Stimulated activated CD8-positive, alpha-beta memory T cell treated with anti-CD3 and anti-CD28 coated beads, Interleukin-4, amount 100 ng/mL, for 4 hours (primary cell): ENCODE measurements at places on chromosomes 5 and 9.
A peak's percentile ranks its signal among the peaks of the same experiment; 100 is the strongest.

- DNase-seq = peak; percentile 37
Observed at GRCh38 chr5:76641514-76642120, 18.4 kb upstream of the F2RL2 start.

- DNase-seq = no peak
Observed at GRCh38 chr5:102760815-102761214, 5.7 kb downstream of the PAM start.

GRCh38 chr9:7936163-7936562 lies 136.6 kb upstream of the DMAC1 start:
- no peak for DNase-seq

GRCh38 chr5:44257653-44258365 lies 131.4 kb downstream of the FGF10 start:
- DNase-seq = no peak

DNA sequence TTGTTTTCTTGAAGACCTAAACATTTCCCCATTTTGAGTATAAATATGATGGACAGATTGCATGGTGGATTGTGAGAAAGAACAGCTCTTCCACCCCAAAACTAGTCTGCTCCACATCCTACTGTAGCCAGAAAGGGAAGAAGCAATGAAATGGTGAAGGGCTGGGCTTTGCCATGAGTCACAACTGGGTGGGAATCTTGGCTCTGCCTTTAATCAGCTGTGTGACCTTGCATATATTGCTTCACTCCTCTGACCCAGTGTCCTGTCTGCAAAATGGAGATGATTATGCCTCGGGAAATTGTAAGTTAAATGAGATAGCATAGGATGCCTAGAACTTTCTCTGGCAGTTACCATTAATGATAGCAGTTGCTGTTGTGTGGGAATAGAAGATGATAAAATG lies 101.9 kb downstream of the PDE8B start:
- DNase-seq = no peak

- DNase-seq = no peak
Observed at GRCh38 chr5:167764641-167765289, 526.7 kb upstream of the WWC1 start.

GRCh38 chr5:56688402-56688801 lies 126.9 kb upstream of the MAP3K1 start:
- DNase-seq = no peak

DNA sequence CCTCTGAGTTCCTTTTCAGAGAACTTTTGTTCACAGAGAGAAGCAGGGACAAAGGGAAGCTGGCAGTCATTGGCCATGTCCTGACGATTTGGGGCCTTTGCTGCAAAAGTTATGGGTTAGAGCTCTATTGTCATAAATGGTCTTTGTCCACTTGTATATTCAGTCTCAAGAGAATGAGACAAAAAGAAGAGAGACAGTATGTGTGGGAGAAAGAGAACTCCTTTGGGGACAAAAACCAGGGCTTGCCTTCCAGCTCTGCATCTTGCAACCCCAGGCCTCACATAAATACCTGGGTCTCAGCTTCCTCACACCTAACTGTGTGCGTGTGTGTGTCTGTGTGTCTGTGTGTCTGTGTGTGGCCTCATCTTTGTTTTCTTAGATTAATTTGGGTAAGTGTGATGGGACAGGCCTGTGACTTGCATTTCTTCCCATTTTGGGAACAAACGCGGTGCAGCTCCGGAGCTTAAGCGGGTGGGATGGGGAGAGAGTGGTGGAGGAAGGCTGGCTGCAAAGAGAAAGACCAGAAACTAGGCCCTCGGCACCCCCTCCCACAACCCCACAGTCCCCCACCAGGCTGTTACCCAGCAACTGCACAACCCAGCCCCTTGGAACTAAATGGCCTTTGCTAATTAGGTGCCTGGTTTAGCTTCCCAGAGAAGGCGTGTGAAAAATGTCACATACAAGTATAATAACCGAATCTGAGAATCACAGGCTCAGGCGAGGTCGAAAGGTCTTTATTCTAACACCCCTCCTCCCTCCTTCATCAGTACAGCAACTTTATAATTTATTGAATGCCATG lies 376.9 kb downstream of the CDK5RAP2 start:
- no peak for DNase-seq

DNA sequence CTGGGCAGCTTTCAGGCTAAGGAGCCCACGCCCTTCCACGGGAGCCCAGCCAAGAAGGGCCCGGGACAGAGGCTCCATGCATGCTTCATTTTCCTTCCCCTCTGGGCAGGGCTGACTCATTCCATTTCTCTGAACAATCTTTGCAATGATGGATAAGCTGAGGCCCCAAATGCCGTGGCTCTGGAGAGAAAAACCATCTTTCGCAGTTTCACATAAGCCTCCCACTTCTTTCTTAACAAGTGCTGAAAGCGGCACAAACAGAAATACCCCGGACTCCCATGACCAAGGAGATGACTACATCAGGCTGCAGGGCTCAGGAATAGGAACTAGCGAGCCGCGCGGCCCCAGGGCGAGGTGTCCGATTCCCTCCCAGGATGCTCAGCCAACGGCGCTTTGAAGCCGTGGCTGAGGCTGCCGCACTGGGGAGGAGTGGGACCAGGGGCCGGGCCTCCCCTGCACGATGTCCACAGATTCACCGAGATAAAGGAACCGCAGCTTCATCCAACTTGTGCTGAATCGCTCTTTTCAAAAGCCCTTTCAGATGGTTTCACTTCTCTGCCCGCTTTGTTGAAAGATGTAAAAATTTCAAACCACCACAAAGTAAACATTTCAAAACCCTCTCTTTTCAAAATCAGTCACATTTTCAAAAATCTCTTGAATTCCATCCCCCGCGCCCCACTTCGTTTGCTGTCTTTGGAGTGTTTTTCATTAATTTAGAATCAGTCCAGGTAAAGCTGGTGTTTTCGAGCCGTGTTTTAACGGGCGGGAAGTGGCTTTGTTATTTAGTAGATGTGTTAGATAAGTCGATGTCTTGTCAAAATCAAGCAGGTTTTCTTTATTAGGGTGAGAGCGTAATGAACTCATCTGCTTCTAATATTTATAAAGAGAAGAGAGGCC lies 96.5 kb upstream of the LMX1B start:
- DNase-seq = no peak

DNA sequence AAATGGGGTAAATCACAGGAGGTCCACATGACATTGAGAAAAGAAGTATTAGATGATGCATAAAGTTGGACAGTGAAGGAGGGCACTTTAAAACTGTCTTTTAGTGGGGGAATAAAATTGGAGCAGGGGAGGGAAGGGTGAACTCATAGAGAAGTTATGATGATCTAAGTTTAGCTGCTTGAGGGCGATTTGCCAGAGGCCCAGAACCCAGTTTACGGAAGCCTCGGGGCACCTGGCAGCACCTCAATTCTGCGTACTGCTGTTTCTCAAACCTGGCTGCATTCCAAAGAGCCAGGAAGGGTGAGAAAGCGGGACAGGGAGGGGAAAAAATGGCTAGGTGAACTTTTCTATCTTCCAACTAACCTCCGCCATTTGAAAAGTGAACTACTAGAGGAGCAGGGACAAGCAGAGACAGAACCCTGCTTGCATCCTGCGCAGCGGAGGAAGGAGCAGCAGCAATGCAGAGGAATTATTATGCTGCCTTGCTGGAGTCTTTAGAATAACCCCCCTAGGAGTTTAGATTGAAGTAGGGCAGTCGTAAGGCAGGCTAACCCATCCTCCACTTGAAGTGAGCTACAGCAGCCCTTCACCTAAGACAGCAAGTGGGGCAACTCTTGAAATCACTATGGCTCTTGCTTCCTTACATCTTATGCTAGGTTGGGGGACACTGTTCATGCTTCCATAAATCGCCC lies 316.8 kb downstream of the BRINP1 start:
- DNase-seq = no peak

DNA sequence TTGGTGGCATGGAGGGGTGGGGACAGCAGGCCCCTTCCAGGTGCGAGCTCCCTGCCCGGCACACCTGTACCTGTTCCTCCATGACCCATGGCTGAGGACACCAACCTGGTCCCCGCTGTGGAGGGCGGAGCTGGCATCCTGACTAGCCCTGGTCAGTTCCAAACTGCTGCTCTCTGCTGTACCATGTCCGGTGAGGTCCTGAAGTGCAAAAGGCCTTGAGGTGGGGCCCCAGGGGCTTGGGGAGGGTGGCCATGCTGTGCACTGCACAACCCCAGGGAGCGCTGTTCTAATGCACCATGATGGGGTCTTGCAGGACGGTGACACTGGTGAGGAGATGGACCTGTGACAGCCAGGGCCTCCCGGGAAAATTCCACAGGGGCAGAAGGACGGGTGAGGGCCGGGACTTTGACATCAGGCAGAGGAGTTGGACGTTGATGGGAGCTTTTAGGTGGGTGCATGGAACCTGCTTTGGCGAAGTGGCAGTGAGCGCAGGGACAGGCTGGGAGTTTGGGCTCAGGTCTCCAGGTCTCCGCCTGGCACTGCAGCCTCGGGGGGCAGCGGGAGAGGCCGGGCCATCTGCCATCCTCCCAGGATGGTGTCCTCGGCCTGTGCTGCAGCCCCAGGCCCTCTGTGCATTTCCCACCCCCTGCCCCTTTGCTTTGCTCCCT lies 38.9 kb downstream of the COL5A1 start:
- DNase-seq = no peak

- no peak for DNase-seq
Observed at GRCh38 chr9:101408374-101409078, 9.9 kb downstream of the ZNF189 start.

GRCh38 chr5:17735761-17736160 lies 101.5 kb downstream of the TAF11L14 start:
- no peak for DNase-seq

DNA sequence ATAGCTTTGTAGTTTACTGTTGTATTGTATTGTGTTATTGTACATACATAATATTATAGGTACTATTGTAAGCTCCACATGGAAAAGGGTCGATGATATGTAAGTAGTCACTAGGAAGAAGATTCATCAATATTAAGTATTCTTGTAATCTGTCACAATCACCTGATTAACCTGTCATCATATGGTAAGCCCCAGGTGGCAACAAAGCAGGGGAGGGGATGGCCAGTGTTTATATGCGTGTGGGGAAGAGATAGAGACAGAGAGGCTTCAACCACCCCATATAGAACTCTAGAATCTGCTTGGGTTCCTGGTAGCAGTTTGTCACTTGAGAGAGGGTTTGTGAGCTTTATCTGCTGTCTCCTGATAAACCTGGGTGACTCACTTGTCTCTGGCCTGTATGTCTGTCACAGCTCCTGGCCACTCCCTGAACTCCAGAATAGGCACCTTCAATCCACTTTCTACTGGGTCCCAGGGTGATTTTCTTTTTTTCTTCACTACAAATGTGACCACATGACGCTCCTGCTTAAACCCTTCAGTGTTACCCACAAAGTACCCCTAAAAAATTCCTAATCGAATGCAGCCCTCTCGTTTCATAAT lies 48.9 kb upstream of the CPEB4 start:
- DNase-seq = no peak

GRCh38 chr9:13589034-13589737 lies 309.7 kb upstream of the MPDZ start:
- DNase-seq = no peak

GRCh38 chr5:10856071-10856470 lies 95.0 kb upstream of the DAP start:
- no peak for DNase-seq

DNA sequence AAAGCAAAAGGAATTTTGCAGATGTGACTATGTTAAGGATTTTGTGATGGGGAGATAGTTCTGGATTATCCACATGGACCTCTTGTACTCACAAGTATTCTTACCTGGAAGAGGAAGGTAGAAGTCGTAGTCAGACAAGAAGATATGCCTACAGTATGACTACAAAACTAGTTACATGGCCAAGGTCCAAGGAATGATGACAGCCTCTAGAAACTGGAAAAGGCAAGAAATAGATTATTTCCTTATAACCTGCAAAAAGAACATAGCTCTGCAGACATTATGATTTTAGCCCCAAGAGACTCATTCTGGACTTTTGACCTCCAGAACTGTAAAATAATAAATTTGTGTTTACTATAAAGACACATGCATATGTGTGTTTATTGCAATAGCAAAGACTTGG lies 226.9 kb downstream of the FER start:
- no peak for DNase-seq

DNA sequence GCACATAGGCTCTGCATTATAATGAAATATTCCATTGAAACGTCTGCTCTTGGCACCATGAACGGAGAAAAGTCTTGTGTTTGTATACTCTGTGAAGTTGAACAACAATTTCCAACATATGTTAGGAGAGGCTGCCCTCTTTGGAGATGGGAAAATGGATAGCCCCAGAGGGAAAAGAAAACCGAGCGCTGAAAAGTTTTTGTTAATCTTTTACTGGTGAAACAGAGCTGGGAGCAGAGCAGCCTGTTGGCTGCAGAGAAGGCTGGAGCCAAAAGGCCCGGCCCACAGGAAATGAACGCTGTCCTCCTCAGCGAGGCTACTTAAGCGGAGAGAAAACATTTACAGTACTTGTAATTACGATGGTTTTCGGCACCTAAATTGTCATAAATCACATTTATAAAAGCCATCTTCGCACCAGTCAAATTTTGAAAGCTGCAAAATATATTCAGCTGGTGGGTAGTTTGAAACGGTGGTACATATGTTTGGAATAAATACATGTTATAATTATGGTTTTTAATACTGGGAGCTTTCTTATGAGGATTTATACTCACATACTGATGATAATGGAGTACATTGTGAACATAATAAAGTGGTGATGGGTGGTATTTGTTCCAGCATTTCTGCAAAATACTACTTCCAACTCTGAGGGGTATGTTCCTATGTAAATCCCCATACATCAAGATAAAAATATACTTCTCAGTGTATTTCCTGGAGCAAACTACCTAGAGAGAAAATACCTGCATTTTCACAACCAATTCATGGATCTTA lies 129.6 kb upstream of the CNTLN start:
- no peak for DNase-seq

DNA sequence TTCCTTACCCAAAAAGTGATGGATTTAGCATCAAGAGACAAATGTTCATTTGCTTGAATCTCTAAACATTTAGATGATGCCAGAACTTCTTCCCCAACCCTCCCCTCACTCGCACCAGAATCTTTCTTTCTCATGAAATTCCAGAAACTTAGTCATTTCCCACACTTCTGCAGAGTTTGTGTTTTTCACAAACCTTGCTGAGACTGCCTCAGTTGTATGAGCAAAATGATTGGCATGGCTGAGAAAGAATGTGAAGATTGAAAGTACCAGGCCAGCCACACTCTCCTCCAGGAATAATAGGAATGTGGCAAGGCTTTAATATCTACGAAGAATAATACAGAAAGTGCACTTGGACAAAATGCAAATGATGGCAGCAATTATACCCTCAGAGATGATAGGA lies 428.3 kb upstream of the CDH6 start:
- DNase-seq = no peak

DNA sequence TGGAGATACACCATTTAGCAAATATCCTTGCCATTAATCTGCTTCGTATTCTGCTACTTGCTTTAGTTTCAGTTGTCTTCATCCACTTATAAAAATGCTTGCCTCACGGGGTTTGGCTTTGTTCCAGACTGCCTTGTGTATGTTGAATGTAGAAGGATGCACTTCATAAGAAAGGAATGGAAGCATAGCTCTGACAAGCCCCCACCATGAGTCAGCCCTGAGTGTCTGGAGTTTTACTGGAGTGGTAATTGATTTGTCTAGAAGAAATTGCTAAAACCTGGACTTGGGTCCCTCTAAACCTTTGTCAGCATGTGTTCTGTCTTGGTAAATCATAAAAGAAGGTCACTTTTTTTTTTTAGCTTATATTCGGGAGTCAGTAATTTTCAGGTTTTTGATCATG lies 4.6 kb downstream of the TEX48 start:
- no peak for DNase-seq
